ENCODE measurements at places on chromosomes 3 and 15.

DNA sequence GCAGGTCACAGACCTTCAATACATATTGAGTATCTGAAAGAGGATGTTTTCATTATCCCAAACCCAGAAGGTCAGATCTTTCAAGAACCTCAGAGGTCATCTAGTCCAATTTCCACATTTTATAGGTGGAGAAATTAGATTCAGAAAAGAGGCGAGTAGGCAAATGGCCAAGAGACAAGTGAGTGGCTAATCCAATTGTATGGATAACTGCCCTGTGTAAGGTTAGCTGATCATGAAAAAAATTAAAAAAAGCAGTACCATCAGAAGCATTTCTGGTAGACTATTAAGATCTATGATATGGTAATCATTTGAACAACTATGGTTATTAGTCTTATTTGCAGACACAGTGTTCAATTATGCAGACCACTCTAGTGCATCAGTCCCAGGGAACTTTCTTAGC, 660.7 kb upstream of the CFAP20DC start:
- H3K4me1 ChIP-seq = no peaks in the 10 kb centered on the region
- no peak for DNase-seq
- H3K27me3 ChIP-seq = peaks cover 3% of the 10 kb centered on the region
- H3K36me3 ChIP-seq = no peaks in the 10 kb centered on the region
- no peak overlapping the region for H3K4me3 ChIP-seq

GRCh38 chr15:78072080-78072892, 5.2 kb downstream of the TBC1D2B start:
- H3K27ac ChIP-seq = peak overlapping the region; percentile 9
- H3K4me3 ChIP-seq = no peak overlapping the region
- peaks cover 72% of the 10 kb centered on the region for H3K4me1 ChIP-seq
- H3K27me3 ChIP-seq = no peaks in the 10 kb centered on the region

DNA sequence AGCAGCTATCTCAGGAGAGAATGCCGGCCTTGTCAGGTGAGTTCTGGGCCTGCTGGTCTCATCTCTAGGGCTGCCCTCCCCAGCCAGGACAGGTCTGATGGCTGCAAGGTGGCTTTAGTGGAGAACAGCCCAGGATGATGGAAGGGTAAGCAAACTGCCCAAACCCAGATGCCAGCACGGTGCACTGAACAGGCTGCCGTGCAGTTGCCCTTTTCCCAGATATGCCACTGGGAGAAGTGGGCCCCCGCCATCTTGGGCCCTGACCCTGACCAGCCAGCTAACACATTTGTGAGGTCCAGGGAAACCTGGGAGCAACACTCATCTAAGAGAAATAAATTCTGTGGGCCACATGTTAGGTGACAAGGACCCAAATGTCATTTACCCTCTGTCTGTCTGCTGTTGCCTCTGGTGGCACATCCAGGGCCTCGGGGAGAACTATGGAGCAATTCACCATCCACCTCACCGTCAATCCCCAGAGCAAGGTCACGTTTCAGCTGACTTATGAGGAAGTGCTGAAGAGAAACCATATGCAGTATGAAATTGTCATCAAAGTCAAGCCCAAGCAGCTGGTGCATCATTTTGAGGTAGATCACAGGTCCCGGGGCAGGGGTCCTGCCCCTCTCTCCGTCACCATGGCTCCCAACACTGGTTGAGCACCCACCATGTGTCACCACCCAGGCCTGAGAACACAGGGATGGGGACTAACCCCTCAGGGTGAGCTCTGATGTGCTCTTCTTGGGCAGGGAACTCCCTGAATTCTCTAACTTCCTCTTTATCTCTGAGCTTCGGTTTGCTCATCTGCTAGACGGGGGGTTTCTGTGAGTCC, 1.8 kb downstream of the ITIH1 start:
- H3K4me3 ChIP-seq = no peak overlapping the region
- no peaks in the 10 kb centered on the region for H3K36me3 ChIP-seq
- no peaks in the 10 kb centered on the region for H3K4me1 ChIP-seq
- DNase-seq = no peak
- no peaks in the 10 kb centered on the region for H3K27me3 ChIP-seq

DNA sequence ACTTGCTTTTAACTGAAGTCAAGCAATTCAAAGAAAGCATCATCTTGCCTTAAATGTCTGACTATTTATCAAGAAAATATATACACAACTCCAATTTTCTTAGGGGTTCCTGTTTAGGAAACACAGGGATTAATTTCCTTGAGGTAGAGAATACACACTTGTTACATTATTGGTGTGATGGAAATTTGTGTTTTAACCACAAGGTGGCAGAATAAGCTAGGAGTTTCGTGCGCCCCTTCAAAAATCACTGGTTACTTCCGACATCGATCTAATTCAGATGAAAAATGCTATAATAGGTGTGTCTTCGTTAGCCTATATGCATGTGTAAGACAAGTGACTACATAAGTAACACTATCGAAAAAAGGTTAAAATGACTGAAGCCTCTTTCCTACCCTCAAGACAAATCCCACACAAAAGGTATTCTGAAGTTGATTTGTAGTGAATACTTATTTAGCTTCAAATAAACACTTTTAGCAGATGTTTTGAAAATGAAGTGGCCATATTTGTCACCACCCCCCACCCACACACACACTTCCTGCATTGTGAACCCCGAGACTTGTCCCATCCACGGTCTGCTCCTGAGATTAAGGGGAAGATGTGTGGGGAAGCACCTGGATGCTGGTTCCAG, 246.5 kb downstream of the ROBO1 start:
- H3K27me3 ChIP-seq = no peaks in the 10 kb centered on the region
- DNase-seq = no peak
- H3K27ac ChIP-seq = no peak overlapping the region
- H3K4me3 ChIP-seq = no peak overlapping the region
- H3K4me1 ChIP-seq = no peaks in the 10 kb centered on the region

DNA sequence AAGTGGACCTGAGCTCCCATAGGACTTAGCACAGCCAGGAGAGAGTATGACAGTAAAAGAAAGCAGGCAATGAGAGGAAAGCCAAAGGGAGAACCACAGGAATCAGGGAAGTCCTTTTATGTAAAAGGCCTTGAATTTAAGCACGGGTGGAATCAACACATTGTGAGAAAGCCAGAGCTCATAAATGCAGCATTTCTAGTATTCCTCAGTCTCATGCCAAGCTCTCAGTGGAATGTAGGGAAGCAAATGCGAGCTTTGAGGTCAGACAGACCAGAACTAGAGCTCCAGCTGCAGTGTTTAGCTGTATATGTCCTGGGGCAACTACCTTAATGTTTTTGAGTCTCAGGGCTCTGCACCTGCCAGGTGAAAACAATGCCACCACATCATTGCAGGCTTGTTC, 132.1 kb upstream of the TRIM42 start:
- no peaks in the 10 kb centered on the region for H3K27me3 ChIP-seq
- H3K4me1 ChIP-seq = peaks cover 13% of the 10 kb centered on the region
- no peak overlapping the region for H3K27ac ChIP-seq

DNA sequence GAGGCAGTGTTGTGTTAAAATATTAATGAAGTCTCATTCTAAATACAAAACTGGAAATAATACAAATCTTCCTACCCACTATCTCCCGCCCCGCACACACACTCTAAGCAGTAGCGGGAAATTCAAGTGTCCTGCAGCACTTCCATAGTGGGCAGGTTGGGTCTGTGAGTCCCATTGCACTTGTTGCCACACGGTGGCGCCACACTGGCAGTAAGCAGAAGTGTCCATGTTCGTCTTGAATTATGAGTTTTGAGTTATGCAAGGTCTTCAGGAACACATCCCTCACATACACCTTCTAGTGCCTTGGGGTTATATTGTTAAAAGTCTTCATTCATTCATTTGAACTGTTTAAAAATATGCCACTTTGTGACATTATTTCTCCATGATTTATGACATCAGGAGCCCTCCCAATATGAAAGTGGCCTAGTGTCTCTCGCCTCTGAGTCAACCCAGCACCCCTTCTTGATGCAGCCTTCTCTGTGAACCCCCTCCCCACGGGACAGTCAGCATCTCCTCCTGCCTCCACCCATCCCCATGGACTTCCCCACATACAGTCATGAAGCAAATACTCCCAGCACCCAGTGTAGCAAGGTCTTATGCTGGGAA, 17.6 kb upstream of the CCDC174 start:
- no peak for DNase-seq
- H3K4me3 ChIP-seq = no peak overlapping the region
- H3K4me1 ChIP-seq = peaks cover 3% of the 10 kb centered on the region
- no peaks in the 10 kb centered on the region for H3K27me3 ChIP-seq
- no peaks in the 10 kb centered on the region for H3K36me3 ChIP-seq

DNA sequence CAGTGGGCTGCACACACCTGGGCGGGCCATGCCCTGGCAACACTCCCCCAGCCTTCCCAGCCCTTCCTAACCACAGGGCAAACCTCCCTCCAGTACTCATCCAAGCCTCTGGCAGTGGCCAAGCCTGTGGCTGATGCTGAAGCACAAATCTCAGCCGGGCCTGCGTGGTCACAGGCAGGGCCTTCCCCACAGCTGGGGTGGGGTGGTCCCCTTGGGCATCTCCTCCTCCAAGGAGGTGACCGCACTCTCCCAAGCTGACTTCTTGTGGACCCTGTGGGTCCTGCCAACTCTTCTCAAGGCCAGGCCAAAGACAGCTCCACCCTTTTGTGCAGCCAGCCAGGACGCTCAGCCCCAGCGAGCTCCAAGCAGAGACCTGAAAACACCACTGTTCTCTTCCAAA, 21.4 kb downstream of the GRAMD2A start:
- no peaks in the 10 kb centered on the region for H3K36me3 ChIP-seq
- DNase-seq = peak; percentile 66
- no peaks in the 10 kb centered on the region for H3K27me3 ChIP-seq
- H3K4me1 ChIP-seq = peaks cover 7% of the 10 kb centered on the region

- no peaks in the 10 kb centered on the region for H3K36me3 ChIP-seq
- no peak overlapping the region for H3K4me3 ChIP-seq
- no peak for DNase-seq
- H3K4me1 ChIP-seq = peaks cover 10% of the 10 kb centered on the region
Observed at GRCh38 chr3:177928172-177928873, 607.9 kb upstream of the KCNMB2 start.

DNA sequence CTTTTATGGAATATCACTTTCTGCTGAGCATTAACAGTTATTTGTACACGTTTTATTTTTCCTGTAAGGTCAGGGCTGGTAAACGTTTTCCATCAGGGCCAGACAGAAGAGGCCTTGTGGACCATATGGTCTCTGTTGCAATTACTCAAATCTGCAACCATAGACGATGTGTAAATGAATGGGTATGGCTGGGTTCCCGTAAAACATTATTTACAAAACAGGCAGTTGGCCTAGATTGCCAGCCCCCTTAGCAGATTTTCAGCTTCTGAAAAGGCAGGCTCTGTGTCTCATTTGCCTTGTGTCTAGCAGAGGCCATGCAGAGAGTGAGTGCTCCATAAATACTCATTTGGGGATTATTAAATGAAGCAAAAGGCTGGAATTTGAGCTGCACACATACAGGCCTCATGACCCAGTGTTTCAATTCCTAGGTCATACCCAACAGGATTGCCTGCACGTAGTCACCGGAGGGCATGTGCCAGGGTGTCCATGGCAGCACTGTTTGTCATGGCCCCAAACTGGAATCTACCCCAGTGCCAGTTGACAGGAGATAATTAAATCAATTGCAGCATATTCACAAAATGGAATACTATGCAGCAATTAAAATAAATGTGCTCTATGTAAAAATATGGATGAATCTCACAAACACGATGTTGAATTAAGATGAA, 51.3 kb downstream of the GPD1L start:
- no peaks in the 10 kb centered on the region for H3K27me3 ChIP-seq
- H3K4me3 ChIP-seq = no peak overlapping the region
- no peaks in the 10 kb centered on the region for H3K36me3 ChIP-seq
- H3K4me1 ChIP-seq = no peaks in the 10 kb centered on the region

DNA sequence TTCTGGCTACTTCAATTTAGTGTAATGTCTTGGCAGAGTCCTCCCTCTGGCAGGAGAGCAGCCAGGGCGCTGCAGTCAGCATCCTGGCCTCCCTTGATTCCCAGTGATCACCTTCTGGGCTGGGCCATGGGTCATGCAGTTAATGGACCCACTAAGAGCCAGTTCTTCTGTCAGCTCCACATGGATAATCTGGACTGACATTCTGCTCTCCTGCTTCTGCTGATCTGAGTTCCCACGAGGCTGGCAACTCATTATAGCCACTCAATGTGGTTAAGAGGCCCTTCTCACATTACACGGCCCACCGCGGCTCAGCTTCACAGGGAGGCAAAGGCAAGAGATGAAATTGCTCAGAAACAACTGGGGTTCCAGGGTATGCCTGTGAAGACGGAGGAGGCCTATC, 94.0 kb downstream of the WDR76 start:
- no peak overlapping the region for H3K27ac ChIP-seq
- no peak overlapping the region for H3K4me3 ChIP-seq
- DNase-seq = no peak
- H3K27me3 ChIP-seq = no peaks in the 10 kb centered on the region
- H3K36me3 ChIP-seq = no peaks in the 10 kb centered on the region

DNA sequence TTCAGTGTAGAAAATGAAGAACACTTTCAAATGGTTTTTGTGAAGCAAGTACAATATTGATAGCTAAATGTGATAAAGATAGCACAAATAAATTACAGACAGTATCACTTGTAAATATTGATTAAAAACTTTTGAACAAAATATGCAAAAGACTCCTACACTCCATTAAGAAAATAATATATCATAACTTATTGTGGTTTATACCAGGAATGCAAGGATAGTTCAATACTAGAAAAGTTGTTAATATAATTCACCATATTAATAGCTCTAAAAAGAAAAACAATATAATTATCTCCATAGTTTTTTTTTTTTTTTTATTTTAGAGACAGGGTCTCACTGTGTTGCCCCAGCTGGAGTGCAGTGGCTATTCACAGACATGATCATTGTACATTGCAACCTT, 35.9 kb upstream of the RORA start:
- peaks cover 23% of the 10 kb centered on the region for H3K27me3 ChIP-seq
- H3K4me1 ChIP-seq = no peaks in the 10 kb centered on the region
- H3K36me3 ChIP-seq = no peaks in the 10 kb centered on the region
- no peak for DNase-seq
- H3K4me3 ChIP-seq = no peak overlapping the region

DNA sequence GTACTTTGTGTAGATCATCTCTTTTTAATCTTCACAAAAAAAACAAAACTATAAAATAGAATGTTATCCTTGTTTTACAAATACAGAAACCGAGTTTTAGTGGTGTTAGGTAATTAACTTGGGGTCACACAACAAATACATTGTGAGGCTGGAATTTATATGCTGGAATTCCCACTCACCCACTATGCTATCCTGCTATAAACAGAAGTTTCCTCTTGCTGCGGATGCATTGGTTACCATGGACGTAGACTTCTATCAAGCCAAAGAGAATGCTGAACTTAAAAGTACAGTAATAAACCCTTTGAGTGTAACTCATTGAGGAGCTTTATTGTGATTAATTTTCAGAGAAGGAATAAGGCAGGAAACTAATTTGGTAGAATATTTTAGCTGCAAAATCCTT, 9.2 kb downstream of the SNAP23 start:
- H3K27me3 ChIP-seq = no peaks in the 10 kb centered on the region
- H3K4me3 ChIP-seq = no peak overlapping the region
- H3K4me1 ChIP-seq = peaks cover 3% of the 10 kb centered on the region
- H3K36me3 ChIP-seq = peaks cover 24% of the 10 kb centered on the region
- no peak for DNase-seq

- H3K36me3 ChIP-seq = no peaks in the 10 kb centered on the region
- no peak overlapping the region for H3K4me3 ChIP-seq
- no peak overlapping the region for H3K27ac ChIP-seq
- DNase-seq = no peak
Observed at GRCh38 chr3:78041486-78041885, 1001.6 kb downstream of the ROBO2 start.

GRCh38 chr15:39744334-39745103, 38.1 kb downstream of the FSIP1 start:
- no peak overlapping the region for H3K27ac ChIP-seq
- H3K36me3 ChIP-seq = no peaks in the 10 kb centered on the region
- no peak overlapping the region for H3K4me3 ChIP-seq
- no peak for DNase-seq
- H3K4me1 ChIP-seq = peaks cover 18% of the 10 kb centered on the region

Data from RWPE2 (cell line).